ENCODE measurements at places on chromosomes 6 and 20.

GRCh38 chr6:129133770-129134192 is 250.8 kb downstream of the LAMA2 start:
- peak; percentile 58 for DNase-seq

DNA sequence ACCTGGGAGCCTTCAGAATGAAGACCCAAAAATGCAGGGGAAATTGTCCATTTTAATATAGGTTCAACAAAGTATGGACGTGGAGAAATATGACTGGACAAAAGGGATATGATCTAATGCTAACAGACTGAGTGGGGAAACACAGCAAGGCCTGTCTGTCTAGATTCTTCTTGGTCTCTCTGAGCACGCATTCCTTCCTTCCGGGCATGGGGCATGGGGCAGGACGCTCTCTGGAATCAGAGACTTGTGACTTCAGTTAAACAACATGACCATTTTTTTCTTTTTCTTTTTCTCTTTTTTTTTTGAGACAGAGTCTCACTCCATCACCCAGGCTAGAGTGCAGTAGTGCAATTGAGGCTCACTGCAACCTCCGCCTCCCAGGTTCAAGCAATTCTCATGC is 31.9 kb downstream of the ZBTB2 start:
- no peak for DNase-seq

- no peak for DNase-seq
Measured at GRCh38 chr6:37516076-37516919, 16.6 kb upstream of the CCDC167 start.

DNA sequence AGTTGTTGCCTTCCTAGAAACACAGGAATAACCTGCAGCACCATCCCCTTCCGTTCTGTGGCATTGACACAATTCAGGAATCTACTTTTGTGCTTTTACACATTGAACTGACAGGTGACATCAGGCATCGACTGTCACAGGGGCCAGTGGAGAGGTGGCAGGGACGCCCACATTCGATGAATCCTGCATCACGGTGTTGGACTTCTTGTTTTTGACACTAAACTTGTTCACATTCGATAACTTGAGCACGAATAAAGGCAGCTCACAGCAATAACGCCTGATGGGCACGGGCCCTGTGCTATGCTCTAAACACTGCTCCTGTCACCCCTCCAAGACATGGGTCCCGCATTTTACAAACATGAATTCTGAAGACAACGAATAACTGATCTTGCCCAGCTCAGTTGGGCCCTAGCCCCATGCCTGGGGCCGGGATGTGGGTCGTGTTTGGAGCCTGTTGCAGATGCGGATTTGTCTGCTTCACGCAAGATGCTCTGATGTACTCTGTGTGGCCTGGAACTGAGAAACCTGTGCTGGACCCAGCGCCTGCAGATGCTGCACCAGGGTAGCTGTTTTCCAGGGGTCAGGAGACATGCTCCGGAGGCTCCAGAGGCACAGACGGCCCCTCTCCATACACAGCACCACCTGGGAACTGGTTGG is 75.7 kb downstream of the TTLL2 start:
- DNase-seq: no peak
